T47D (cell line): ENCODE measurements at places on chromosomes 13 and 19.

GRCh38 chr19:35357867-35358573 lies at the start of gene FFAR3:
FFAR3 (plus strand) TSS chr19:35358460; CDS start chr19:35358891, 431 bp downstream.
- no peak for DNase-seq

- no peak for DNase-seq
Observed at GRCh38 chr19:56125806-56126590, 4.9 kb upstream of the ZNF787 start.

- DNase-seq: no peak
Observed at GRCh38 chr19:49599378-49600295, 8.7 kb downstream of the PRR12 start.

DNA sequence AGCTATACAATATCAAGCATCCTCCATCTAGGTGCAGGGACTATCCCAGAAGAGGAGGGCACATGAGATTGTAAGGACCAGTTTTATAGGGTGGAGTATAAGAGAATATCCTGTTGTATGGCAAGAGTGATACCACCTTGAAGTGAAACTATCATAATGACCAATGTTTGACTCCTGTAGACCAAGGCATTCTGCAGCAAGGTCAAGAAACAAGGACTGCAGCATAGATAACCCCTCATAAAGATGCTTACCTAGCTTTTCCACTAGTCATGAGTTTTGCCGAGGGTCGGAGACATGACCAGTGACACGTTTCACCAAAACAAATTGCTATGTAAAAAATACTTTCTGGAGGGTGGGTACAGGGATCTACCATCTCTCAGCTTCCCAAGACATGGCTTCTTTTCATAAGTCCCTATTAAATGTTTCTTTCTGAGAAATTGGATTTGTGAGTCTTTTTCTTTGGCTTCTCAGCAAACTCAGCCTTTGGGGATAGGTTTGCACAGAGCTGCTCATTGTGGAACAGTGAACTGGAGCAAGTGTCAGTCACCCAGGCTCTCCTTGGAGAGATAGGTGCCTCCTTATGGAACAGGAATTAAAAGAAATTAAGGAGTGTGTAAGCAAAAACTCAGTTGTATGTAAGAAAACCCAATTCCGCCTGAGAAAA lies 28.2 kb upstream of the CYSLTR2 start:
- no peak for DNase-seq

DNA sequence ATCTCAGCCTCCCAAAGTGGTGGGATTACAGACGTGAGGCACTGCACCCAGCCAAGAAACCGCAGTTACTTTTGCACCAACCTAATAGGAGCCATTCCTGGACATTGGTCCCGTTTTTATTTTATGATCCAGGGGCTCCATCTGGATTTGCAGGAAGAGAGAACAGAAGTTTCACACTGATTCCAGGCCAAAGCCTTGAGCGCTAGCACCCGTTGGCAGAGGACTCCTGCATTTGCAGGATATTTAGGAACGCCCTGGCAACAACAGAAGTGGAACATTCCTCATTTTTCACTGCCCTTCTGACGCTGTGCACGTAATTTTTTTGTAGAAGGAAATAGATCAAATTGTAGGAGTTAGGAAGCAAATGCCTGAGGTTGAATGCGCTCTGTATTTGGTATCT lies 11.7 kb upstream of the SULT2A1 start:
- DNase-seq: no peak

DNA sequence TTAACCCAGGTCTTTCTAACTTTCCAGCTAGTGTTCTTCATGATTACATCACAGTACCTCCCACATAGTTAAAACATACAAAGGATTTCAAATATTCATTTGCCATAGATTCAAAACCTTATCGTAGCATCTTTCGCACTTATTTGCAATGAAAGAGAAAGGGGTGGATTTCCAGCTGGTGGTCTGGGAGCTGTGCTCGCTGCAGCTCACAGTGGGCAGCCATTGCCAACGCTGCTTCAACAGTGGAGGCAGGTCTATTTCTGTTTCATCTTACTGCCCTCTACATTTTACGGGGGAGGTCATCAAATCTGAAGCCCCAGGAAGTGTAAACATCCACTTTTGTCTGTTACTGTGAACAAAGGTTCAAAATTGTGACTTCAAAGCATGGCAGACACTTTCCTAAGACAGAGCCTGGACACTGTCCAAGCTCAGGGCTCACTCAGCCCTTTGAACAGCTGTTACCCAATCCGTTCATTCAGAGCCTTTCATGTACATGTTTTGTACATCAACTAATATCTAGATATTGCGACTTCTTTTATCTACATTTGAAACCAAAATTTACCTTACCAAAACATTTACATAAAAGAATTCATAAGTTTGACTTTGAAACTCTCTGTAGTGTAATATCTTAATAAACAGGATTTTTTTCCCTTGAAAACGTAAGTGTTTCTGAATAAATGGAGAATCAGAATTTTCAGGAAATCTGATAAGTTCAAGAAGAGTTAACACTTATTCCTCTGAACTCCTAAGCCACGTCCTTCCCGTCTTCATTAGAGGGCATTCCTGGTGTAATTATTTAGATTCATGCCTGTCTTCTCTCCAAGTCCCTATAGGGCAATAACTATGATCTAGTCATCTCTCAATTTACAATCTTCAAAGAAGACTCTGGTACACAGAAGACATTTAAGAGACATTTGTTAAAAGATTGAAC lies 25.1 kb downstream of the STARD13 start:
- DNase-seq: no peak

DNA sequence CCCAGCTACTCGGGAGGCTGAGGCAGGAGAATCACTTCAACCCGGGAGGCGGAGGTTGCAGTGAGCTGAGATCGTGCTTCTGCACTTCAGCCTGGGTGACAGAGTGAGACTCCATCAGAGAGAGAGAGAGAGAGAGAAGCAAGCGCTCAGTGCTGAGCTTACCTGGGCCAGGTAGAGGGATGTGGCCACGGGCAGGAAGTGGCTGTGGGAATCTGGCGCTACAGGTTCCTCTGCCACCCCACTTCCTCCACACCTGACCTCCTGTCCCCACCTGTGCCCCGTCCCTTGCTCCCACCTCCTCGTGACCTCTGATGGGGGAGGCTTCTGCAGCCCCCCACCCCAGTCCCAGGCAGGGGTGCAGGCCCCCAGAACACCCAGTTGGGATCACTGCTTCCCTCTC lies 1.0 kb upstream of the NCCRP1 start:
- no peak for DNase-seq

DNA sequence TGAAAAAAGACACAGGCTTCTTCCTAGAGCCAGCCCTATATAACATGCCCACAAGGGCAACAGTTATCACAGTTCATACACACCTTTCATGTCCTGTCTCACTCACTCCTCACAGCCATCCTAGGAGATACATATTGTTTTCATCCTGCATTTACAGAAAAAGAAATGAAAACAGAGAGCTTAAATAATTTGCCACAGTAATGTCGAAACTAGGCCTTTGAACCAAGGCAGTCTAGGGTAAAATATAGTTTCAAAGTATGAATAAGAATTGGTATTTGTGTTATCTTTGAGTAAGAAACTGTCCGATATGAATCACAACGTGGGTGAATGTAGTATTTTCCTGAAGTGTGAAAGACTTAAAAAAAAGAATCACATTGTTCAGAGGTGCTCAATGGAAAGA lies 26.8 kb downstream of the CLDN10 start:
- DNase-seq: no peak

GRCh38 chr13:65342541-65343337 lies 1887.4 kb downstream of the PCDH9 start:
- no peak for DNase-seq

DNA sequence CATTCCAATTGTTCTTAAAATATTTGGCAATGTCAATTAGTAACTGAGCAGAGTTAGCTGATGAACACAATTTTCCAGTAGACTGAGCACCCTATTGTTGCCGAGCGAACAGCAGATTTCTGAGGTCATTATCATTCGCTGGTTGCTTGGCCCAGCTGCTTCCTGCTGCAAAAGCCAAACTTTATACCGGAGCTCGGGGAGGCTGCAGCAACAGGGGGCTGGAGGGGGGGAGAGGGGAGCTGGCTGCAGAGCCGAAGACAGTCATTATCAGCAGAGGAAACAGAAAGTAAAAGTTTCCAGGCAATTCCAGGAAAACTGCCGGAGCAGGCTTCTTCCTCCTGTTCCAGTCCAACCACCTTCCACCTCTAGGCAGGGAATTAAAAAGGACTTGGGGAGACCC lies 77.9 kb downstream of the ZNF536 start:
- no peak for DNase-seq

DNA sequence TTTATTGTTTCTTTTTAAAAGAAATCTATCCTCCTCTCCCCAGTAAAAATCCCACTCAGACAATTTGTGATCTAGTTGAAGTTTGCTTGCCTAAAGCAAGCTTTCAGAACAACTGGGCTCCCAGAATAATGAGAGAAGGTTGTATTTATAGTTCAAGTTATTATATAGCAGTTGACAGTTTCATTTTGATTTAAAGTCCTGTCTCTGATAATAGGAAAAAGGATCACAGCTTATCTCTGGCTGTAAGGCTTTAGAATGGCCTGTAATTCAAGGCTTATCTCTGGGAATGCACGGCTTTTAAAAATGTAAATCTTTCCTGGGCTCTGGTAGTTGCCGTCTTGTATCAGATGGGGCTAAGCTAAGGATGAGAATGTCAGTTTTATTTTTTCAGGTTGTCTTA lies 123.3 kb upstream of the TMTC4 start:
- no peak for DNase-seq

DNA sequence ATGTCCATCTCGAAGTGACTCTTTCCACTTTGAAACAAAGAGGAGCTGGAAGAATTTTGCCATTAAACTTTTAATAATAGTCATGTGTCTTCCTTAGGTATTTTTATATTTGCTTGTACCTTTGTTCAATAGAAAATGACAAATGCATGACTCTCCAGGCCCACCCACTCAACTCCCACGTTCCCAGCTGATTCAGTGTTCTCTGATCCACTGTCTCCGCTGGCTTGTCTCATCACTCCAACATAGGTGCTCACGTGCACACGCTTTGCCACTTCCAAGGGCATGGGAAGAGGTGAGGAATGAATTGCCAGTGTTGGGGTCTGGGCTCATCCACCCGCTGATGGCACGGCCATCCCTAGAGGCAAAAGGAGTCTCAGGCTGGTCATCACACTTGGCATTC lies 24.5 kb downstream of the RASL11A start:
- DNase-seq: no peak

DNA sequence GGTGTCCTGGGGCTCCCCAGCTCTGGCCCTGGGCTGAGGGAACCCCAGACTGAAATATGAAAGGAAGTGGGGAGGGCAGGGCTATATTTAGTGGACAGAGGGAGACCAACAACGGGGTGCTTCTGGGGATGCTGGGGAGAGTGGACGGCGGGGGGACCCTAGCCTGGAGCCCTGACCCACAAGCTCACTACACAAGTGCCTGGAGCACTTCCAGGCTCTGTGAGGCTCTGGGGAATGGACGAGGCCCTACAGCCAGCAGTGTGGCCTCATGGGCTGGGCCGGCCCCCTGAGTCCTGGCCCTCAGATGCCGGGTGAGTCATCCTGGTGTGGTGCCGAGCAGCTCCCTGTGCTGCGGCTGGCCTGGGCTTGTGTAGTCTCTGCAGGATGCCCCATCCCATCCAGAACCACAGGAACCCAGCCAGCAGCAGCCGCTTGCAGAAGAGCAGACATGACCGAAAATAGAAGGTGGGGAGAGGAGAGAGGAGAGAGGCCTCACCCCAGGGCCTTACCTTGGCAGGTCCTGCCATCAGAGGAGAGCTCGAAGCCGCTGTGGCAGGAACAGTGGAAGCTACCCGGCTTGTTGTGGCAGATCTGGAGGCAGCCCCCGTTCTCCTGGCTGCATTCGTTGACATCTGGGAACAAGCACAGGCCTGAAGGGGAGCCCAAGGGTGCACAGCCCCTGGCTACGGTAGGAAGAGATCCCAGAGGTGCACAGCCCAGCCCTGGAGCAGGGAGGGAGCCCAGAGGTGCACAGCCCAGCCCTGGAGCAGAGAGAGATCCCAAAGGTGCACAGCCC lies 26.1 kb downstream of the GAS6 start:
- no peak for DNase-seq

- no peak for DNase-seq
Observed at GRCh38 chr13:46386392-46387063, 524 bp downstream of the RUBCNL start.

GRCh38 chr13:99766641-99767045 lies 204.9 kb downstream of the ZIC5 start:
- peak; percentile 52 for DNase-seq

- DNase-seq: no peak
Observed at GRCh38 chr19:13884726-13885591, 8.0 kb downstream of the NANOS3 start.
